ENCODE measurements at places on chromosomes 5 and 9.

DNA sequence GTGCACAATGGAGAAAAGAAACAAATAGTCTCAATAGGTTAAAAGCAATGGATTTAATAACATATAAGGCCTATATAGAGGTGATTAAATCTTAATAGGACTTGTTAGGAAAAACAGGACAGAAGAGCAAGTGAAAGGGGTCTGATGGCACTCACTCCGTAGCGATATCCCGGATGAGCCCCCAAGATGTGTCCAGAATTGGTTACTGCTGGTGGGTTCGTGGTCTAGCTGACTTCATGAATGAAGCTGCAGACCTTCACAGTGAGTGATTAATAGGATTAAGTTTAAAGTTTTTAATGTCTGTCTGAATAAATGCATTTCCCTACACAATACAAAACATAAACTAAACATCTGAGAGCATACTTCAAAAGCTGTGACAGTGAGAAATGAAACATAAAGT lies 110.4 kb upstream of the FAM174A start:
- no peak for DNase-seq

DNA sequence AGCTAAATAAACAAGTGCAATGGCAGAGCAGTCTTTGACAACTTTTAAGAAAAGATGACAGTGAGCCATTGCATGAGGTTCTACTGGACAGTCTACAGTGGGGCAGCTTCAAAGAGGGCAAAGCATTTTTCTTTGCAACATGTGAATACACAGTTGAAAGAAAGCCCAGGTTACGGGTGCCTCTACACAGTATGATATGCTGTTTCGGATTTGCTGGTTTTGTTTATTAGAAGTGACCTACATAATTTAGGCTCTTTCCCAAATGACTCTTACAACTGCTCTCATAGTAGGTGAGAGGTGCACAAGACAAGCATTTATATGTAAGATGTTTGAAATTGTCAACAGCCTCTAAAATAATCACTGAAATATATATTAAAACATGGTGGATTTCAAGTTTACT lies 62.4 kb downstream of the MEF2C start:
- no peak for DNase-seq

GRCh38 chr5:160159991-160160792 lies 40.9 kb upstream of the PWWP2A start:
- no peak for DNase-seq

DNA sequence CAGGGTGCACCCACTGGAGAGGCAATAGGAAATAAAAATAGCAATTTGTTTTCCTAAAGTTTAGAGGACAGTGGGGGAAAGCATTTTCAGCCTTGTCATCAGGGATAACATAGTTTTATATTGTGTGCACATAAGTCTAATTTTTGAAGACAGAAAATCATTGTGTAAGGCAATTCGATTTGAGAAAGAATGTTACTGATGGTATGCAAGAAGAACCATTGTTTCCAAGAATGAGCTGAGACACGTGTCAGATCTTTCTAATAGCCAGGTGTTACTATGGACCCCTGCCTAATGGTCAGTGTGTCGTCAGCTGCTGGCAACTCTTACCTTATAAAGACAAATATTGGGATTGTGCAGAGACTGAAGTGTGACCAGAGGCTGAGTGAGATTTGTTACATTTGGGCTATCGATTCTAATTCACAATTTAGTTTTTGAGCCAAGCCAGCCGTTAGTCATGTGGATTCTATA lies 67.1 kb upstream of the PPP2R2B start:
- DNase-seq: no peak

DNA sequence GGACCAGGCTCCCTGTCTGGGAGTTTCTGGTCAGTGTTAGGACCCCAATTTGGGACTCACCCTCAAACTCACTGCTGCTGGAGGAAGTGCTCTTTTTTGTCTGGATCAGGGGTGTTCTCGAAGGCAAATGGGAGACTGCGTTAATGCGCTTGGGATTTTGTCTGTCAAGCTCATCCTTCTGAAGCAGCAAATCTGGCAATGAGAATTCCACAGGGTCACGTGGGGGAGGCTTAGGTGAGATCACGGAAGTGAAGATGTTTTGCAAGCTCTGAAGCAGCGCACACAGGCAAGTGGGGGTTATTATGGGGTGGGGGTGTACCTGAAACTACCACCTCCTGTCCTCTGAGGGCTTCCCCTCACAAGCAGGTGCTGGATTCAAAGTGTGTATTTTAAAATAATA lies 10.5 kb upstream of the TEX53 start:
- DNase-seq: no peak

DNA sequence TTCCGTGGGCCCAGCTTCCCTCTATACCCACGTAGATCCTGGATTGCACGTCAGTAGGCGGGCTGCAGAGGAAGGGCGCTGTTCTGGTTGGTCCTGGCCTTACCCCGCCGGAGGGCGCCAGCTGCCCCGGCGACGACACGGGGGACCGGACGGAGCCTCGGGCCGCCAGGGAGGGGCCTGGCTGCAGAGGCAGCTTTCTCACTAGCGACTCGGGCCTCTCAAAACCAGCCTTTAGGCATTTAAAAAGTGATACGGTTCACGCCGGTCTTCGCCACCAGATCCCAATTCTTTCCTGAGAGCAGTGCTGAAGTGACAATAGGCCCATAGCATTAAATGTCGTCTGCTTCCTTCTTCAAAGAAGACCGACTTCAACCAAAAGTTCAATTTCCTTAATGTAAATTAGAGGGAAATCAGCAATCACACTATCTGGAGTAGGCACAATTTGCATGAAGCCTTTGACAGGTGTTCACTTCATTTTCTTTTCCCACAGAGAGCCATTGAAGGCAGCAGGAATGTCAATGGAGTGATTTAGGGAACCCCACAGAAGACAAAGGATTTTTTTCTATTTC lies 17.6 kb upstream of the UBE2D2 start:
- no peak for DNase-seq

DNA sequence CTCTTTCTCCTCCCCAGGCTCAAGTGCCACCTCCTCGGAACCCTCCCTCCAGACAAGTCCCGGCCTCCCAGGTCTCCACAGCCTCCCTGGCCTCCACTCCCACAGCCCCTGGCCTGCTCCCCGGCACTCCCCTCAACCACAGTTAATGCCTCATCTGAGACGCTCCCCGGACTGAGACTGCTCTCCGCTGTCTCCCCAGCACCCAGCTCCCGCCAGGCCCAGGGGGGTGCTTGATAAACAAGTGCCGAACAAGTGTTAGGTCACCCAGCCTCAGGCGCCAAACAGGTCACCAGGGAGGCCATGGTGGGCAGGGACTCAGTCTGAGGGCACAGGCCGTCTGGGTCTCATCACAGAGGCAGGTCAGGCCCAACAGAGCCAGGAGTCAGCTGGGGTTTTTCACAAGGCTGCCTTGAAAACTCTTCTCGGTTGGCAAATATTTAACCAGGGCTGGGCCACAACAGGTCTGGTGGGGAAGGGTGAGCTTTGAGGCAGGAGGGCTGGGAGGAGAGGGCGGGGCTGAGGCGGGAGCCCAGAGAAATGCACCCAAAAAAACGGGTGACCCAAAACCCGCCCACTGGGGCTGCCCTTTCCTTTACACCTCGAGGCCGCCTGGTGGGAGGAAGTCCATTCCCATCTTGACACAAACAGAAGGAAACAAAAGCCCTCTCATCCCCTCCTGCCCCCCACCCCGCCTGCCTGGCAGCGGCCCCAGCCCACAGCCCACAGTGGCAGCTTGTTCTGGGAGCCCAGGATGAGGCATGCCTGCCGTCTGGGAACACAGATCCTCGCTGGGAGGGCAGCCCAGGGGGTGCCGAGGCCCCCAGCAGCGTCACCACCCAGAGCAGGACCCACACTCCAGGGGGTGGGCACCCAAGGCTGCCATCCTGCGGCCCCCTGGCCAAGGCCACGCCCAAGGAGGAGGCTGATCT lies 66.6 kb upstream of the STXBP1 start:
- DNase-seq: no peak

GRCh38 chr5:109307951-109308350 lies 101.8 kb downstream of the PJA2 start:
- no peak for DNase-seq

- DNase-seq: no peak
Measured at GRCh38 chr5:159877016-159877415, 39.3 kb upstream of the ADRA1B start.

- DNase-seq: no peak
Measured at GRCh38 chr5:153755913-153756500, 265.5 kb downstream of the GRIA1 start.

DNA sequence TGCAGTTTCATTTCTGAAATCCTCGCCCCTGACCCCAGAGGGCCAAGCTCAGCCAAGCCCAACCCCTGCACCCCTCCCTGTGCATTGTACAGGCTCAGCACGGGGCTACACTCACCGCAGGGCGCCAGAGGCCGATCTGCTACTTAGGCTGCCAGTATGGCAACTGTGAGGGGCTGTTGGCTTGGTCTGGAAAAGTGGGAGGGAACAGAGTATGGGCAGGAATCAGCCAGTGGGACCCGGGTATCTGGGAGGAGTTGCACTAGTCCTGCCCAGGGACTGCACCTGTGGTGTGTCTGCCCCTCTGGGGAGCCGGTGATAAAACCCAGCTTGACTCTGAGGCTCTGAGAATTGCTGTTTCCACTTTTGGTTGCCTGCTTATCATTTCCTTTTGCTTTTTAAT lies 167.4 kb upstream of the KIF2A start:
- no peak for DNase-seq

GRCh38 chr9:85004818-85005413 lies 335.4 kb downstream of the NTRK2 start:
- DNase-seq: peak; percentile 45

DNA sequence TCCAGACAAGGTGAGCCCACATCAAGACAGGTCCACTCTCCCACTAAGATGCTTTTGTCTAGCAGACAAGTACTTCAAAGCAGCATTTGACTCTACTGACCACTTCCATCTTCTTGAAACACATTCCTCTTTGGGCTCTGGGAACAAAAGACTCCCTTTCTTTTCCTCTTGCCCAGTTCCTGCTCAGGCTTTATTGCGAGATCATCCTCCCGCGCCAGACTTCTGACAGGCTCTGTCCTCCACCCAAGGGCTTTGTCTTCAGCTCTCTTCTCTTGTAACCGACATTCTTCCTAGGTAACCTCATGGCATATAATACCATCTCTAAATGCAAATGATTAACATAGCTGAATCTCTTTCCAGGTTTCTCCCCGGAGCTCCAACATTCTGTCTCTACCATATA lies 85.8 kb downstream of the NUDT12 start:
- no peak for DNase-seq

- DNase-seq: no peak
Measured at GRCh38 chr9:16848179-16848578, 22.3 kb downstream of the BNC2 start.

DNA sequence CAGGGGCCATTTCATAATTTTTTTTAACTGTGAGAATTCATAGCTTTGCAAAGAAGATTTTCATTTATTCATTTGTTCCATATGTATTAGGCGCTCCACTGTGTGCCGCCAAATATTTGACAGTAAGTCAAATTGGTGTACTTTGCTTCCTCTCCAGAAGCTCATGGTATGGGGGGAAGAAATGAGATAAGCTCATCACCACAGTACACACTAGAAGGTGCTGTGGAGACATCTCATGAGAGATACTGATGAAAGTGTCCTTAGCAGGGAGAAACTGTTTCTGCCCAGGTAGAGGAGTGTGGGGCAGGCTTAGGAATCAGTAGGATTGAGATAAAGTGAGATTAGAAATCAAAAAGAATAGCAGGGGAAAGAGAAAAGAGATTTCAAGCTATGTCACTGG lies 136.2 kb downstream of the CDH6 start:
- no peak for DNase-seq

DNA sequence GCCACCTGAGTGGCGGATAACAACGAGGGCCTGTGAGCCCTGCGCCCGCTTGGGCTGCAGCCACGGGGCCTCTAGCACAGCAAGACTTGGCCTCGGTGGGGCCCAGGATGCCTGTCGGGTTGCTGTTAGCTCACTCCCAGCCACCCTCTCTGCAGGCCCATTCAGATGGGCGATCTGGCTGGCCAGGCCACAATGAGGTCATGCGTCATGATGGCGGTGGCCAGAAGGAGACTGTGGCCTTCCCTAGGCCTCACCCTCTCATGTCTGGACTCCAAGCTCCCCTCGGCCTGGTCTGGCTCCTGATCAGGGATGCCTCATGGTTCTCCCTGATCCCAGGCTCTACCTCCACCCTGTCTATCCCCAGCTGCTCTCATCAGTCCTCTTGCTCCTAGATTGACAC lies 19.0 kb upstream of the TCOF1 start:
- no peak for DNase-seq

- DNase-seq: no peak
Measured at GRCh38 chr5:174151599-174152181, 106.2 kb downstream of the NSG2 start.

GRCh38 chr9:90268613-90269012 lies 374.0 kb downstream of the DIRAS2 start:
- no peak for DNase-seq

GRCh38 chr9:27511771-27512170 lies 12.3 kb upstream of the IFNK start:
- DNase-seq: no peak

- no peak for DNase-seq
Measured at GRCh38 chr9:8784838-8785237, 985.3 kb upstream of the DMAC1 start.

DNA sequence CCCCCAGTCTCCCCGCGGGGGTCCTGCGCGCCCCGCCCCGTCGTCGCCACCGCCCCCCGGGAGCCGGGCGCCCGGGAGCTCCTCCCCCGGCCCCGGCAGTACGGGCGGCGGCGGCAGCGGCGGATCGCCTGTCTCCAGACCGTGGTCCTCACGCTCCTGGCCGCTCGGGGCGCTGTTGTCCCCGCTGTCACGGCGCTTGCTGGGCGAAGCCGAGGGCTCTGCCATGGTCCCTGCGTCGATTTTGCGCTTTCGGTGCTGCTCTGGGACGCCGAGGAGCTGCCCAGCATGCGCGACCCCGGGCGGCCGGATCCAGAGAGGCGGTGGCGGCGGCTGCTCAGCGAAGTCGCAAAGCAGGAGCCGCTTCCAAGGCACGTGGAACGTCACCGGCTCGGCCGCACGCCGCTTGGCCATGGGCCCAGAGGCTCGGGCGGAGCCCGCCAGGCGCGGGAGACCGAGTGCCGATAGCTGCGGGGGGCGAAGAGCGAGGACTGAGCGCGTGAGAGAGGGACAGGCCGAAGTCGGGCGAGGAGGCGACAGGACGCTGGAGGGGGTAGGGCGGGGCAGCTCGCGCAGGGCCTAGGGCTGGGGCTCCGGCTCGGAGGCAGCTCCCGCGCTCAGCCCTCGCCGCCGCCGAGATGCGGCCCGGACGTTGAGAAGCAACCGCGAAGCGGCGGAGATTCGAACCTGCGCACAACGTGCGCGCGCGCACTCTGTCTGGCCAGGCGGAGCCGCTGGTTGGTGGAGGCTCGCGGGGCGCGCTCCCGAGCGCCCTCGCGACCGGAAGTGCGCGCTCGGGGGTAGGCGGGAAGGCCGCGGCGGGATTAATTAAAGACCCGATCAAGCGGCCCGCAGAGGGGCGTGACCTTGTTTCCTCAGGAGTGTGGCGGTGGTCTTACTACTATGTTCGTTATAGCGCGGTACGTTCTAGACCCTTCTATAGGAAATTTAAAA lies at the start of gene C9orf40:
TSS of gene C9orf40 (minus strand) at position 712 of the 951 bp plus-strand sequence. CDS start at position 411, 301 bp downstream.
- peak; percentile 91 for DNase-seq

GRCh38 chr5:178116143-178116885 lies 3.0 kb downstream of the N4BP3 start:
- DNase-seq: peak; percentile 22

GRCh38 chr9:75891277-75891741 lies 836 bp downstream of the PCSK5 start:
- DNase-seq: peak; percentile 12

- peak; percentile 33 for DNase-seq
Measured at GRCh38 chr5:2017540-2018389, 135.0 kb upstream of the IRX4 start.

All from A673 (cell line).